ENCODE measurements at places on chromosomes 2 and 18.

DNA sequence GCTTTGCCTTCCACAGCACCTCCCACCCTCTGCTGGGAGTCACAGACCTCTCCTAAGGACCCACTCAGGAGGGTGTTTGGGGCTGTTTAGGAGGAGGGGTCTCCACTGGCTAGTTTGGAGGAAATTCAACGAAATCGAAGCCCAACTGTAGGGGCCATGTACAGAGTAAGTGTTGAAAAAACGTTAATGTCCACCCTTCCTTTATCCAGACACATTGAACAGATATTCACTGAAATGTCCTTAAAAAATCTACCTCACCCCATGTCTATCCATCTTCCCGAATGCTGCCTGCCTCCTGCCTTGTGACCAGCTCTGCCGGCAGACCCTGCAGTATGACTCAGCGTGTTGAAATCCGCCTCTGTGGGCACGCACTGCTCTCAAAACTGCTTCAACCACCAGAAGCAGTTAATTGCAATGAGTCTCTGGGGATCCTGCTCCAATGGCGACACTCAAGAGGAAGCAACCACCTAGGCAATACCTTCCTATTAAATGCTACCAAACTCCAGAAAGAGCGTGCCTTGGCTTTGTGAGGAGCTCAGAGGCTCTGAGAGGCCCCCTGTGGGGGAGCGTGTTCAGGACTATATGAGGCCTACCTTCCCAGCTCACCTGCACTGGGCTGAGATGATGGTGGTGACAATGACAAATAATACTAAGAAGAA, 61.4 kb upstream of the RTN4 start:
- DNase-seq = no peak

GRCh38 chr2:25566694-25567093, 106.7 kb downstream of the DTNB start:
- no peak for DNase-seq

DNA sequence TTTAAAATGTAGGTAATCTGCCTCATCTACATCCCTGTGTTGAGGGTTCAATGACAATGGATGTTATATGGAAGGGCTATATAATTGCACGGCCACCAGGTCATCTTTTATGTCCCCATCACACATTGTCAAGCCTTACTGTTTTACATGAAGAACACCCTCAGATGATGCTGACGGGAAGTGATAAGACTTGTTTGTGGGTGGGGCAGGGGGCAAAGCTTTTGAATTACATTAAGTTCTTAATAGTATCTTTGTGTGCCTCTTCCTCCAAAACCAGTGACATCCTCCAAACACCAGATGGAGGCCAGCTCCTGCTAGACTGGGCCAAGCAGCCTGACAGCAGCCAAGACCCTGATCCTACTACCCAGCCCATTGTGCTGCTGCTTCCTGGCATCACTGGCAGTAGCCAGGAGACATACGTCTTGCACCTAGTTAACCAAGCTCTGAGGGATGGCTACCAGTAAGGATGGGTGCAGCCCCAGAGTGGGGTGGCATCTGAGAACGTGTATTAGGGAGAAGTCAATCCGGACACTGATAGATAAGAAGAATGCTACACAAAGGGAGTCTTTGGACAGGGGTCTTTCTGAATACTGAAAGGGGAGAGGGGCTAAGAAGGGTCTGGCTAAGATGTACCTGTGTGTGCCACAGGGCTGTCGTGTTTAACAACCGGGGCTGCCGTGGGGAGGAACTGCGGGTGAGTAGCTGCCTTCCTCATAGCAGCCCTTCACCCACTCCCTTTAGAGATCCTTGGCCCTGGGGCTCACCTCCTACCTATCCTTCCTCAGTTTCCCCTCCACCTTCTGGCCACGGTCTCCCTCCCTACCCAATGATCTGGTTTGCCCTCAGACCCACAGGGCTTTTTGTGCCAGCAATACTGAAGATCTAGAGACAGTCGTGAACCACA, 5.3 kb downstream of the ABHD1 start:
- no peak for DNase-seq

GRCh38 chr2:75311993-75312392, 112.7 kb upstream of the TACR1 start:
- peak; percentile 67 for DNase-seq

DNA sequence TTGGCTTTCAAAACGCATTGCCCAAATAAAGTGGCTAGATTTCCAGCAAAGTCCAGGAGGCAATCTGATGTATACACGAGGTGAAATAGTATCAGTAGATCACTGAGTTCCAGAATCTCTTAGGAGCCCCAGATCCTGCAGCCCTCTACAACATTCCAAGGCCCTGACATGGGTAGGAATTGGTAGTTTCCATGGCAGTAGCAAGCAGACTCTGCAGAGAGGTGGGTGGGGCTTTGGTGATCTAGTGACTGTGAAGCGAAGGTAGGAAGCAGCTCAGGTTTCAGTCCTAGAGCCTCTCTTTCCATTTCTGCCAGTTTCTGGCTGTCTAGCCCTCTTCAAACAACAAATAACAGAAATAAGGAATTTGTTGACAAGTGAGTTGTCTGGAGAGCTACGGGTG, 13.8 kb upstream of the SGPP2 start:
- peak; percentile 76 for DNase-seq

GRCh38 chr2:166419616-166419934, 43.8 kb upstream of the SCN9A start:
- no peak for DNase-seq

DNA sequence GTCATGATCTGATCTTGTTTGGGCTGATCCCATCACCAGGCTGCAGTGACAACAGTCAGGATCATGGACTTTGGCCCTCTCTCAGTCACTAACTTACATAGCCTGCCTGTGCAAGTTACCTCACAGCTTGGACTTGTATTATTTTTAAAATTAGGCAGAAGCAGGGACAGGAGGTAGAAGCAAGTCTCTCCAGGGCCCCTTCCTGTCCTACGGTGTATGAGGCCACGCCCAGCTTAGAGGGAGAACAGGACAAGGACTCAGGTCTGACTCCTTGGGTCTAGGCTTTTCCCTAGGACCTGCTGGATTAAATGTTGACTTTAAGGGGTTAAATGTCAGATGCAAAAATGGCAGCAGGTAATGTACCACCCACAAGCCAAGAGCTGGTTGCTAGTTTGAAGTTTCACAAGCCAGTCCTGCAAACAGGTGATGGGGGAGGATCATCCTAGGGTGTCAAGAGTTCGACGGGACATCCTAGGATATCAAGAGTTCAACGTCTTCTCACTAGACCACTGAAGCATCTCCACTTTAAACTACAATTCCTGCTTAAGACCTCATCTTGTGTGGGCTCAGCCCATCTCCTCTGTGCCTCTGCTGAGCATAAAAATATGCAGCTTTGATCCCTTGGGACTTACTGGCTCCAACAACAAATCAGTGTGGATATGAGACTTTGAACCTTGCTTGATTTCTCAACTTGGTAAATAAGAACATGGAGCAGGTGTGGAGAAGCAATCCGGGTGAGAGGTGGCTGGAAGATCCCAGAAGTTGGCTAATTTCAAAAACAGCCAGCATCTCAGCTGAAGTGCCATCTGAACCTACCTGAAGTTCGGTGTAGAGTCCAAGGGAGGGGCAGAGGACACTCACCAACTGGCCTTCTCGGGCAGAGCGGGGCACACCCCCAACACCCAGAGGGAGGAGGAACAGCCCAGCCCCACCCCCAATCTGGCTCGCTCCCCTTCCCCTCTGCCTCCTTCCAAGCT, 39.5 kb downstream of the SFXN5 start:
- DNase-seq = no peak

- no peak for DNase-seq
Observed at GRCh38 chr2:212114489-212114888, 424.1 kb downstream of the ERBB4 start.

- no peak for DNase-seq
Observed at GRCh38 chr2:136957044-136957443, 191.7 kb downstream of the THSD7B start.

DNA sequence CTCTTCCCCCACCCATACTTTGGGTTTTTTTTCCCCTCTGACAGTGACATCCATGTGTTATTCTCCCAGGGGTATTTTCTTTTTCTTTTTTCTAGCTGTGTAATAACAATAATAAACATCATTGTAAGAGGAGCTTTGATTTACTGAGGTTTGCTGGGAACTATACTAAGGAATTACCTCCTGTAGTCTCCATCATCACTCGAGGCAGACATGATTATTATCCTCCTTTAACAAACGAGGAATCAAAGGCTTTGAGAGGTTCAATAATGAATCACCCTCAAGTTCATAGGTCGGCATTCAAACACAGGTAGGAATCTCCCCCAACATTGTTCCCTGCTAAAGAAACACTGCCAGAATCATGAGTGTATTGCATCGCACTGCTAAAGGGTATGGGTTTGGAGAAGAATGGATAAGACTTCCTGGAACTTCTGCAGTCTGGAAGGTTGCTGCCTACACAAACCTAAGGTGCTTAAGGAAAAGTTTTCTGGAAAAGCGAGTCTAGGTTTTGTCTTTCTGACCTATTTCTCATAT, 260.2 kb upstream of the SESTD1 start:
- no peak for DNase-seq

DNA sequence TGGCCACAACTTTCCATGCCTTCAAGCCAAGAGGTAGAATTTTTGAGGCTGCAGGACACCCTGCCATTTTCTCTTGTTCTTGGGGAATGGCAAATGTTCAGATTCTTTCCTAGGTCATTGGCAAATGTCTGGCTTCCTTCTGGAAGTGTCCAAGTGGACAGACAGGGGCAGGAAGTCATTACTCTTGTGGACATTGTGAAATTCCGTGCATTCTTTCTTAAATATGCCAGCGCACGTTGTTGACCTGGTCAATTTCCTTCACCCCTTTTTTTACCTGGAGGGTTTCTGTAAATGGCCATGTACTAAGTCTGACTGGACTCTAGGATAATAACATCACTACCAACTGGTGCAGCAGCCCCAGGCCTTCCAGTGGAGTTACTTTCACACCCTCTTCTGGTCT, 13.9 kb downstream of the ASB18 start:
- DNase-seq = no peak

DNA sequence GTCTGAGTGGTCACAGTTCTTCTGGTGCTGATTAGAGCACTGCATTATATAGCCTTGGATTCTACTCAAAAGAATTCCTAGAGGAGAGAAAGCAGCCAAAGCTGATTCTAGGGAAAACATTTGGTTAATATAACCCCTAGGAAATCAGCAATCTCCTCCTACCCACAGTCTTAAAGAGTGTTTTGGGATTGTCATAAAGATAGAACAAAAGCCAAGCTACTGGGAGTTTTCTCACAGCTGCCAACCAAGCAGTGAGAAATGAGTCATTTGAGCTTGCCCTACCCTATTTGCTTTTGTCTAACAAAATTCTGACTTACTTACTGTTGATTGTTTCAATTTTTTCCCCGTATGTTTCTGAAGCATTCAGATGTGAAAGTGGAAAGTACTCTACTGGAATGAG, 469.3 kb downstream of the PLCL1 start:
- DNase-seq = no peak

GRCh38 chr2:127651971-127652550, 6.1 kb downstream of the GPR17 start:
- DNase-seq = no peak

DNA sequence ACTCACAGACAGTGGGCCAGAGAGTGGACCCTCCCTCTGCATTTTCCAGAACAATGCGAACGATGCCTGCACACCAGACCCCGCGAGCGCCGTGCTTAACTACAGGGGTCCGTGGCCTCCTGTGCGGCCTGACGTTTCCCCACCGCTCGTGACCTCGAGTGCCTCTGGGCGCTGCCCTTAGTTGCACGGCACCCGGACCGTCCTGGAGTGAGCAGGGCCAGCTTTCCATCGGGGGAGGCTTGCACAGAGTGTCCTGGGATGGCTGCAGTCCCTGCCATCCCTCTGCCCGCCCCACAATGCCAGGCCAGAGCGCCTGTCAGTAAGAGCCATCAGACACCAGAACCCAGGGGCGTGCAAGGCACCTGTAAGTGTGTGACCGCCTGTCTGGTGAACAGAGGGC, 217.0 kb downstream of the TWIST2 start:
- no peak for DNase-seq

DNA sequence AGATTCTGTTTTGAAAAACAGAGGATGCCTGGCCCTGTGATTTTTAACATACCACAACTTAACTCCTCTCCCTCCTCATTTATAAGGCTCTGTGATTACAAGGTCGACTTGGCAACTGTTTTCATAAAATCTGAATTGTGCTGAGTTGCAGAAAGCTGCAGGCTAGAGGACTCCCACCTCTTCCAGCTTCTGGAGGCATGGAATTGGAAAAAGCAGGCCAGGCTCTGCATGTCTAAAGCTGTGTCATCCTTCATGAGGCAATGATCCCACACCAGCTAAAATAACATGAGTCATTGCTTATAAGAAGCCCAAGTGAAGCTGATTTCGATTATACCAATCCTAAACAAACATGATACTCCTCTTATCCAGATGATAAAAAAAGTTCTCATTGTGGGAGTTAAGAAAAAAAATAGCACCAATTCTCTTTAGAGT, 11.7 kb downstream of the ARHGAP28 start:
- no peak for DNase-seq

DNA sequence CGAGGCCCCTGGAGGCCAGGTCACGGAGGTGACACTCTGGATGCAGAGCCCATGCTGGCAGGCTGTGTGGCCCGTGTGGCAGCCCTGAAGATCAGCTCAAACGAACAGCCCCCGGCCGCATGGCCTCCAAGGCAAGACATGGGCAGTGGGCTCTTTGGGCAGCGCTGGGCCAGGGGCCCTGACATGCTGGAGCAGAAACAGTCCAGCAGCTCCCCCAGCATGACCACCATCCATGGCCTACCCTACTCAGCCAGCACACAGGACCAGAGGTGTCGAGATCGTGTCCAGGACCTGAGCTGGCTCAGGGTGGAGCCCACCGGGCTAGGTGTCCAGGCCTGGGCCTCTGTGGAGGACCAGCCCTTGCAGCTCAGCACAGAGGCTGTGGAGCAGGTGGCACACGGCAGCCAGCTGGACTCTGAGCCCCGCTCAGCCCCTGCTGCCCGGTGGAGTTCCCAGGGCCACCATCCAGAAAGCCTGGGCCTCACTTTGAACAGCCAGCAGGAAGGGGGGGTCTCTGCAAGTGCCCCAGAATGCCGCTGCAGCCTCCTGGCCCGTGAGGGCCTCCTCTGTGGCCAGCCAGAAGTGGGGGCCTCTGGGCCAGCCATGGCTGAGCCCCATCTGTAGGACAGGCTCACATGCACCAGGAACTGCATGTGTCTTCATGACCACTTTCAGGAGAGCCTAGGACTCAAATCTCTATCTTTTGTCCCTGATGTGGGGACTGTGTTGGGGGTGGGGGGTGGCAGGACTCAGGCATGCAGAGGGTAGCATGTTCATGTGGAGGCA, 8.9 kb downstream of the AMER3 start:
- DNase-seq = no peak

Data from iPS-NIHi11 (cell line).